COLO829 (cell line): ENCODE measurements at places on chromosomes 3 and 15.

GRCh38 chr15:57961919-57962318 is 103.6 kb downstream of the ALDH1A2 start:
- DNase-seq = no peak

DNA sequence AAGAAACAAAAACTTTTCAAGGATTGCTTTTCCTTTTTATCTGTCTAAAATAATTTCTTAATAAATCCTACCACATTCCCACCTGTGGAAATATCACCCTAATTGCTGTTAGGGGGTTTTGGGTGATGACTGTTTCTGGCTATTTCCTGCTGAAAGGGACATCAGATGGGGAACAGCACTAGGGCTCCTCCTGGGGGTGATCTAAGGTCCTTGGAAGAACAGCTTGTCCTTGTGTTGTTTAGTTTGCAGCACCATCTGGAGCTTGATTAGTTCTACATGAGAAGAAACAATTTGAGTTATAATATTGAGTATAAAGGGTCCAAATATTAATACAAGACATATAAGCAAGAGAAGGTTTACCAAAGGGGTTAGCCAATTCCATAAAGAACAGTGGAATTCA is 18.7 kb downstream of the OR5H15 start:
- no peak for DNase-seq

- no peak for DNase-seq
Observed at GRCh38 chr3:168036619-168037018, 59.1 kb downstream of the GOLIM4 start.

GRCh38 chr3:157261000-157261399 is 101.1 kb upstream of the CCNL1 start:
- no peak for DNase-seq

- no peak for DNase-seq
Observed at GRCh38 chr3:128506754-128507153, 13.8 kb upstream of the GATA2 start.

DNA sequence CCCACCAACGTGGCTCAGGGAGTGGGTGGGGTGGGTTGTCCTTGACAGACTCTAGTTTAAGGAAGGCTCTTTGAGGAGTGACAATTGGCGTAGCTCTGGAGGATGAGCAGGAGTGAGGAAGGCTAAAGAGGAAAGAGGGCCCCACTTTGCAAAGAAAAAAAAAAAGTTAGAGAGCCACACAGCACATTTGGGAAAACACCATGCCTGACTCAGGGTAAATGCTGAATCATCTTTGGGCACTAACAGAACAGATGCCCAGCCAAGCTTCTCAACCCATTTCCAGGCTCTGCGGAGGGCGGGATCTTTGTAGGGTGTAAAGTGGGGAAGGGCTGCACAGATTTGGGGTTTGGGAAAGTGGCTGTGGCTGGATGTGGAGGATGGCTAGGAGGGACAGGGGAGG is 179.1 kb upstream of the RGMA start:
- no peak for DNase-seq
